ENCODE measurements at places on chromosomes 4 and X.

- no peak for DNase-seq
Observed at GRCh38 chrX:3695536-3695935, 17.9 kb downstream of the PRKX start.

GRCh38 chr4:151859641-151860040 is 98.8 kb upstream of the GATB start:
- DNase-seq: no peak

- no peak for DNase-seq
Observed at GRCh38 chr4:54764476-54764875, 106.7 kb downstream of the KIT start.

- DNase-seq: no peak
Observed at GRCh38 chr4:160194716-160195115, 1091.8 kb downstream of the RAPGEF2 start.

GRCh38 chr4:7207628-7208231 is 15.4 kb downstream of the SORCS2 start:
- DNase-seq: no peak

DNA sequence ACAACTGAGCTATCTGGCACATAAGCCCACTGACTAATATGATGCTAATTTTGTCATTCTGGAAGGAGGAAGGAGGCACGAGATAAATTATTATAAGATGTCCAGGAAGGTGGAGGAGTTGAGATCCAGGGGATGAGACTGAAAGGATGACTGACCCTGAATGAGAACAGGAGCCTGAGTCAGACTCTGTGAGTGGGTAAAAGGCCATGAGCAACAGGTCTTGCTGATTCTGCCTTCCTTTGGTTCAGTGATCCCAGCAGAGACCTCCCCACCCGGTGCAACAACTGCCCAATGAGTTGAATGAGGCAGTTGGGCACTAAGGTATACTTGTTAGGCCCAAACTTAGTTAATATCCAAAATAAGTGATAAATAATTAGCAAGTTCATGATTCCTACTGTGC is 238.1 kb upstream of the GPC4 start:
- no peak for DNase-seq

DNA sequence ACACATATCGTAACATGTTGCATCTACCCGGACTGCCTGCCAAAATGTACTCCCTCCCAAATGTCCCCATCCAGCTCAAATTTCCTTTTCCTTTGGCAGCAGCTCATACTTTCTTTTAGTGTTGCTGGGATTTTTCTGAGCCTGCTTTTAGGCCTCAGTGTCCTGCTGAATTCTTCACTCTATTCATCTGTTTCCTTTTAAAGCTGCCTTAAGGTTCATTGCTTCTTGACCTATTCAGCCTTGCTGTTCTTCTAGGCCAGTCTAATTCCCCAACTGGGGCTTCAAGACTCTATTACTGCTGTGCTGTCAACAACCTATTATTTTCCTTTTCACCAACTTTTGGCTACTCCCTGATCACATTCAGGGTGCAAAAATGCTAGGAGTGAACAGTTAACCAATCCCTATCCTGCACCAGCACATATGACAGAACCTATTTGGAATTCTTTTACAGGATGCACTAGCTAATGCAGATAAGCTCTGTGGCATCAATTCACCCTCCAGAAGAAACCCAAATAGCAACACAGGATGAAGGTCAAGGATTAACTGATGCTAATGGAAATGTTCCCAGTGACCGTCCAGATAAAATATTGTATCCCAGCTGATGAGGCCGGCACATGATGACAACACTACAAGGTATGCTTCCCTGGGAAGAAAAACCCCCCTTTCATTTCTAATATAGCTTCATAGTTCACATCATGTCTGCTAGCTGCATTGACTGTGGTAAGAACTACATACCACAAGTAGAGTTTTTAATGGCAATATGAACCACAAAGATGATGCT is 114.7 kb upstream of the TTC29 start:
- no peak for DNase-seq

DNA sequence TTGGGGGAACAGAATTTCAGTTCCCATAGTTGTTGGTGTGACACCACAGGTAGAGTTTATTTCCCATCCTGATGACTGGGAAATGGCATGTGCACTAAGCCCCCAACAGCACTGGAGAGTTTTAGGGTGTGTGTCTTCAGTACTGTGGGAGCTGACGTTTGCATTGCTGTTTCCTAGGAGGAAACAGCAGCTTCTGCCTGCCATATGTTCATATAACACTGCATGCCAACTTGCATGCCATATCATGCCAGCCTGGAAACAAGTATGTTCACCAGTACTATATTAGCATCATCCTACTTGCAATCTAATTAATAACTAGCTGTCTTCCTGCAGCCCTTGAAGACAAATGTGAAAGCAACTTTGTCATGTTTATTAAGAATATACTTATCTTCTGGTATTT is 58.2 kb downstream of the NAA11 start:
- no peak for DNase-seq

GRCh38 chr4:126890994-126891393 is 741.8 kb upstream of the INTU start:
- no peak for DNase-seq

DNA sequence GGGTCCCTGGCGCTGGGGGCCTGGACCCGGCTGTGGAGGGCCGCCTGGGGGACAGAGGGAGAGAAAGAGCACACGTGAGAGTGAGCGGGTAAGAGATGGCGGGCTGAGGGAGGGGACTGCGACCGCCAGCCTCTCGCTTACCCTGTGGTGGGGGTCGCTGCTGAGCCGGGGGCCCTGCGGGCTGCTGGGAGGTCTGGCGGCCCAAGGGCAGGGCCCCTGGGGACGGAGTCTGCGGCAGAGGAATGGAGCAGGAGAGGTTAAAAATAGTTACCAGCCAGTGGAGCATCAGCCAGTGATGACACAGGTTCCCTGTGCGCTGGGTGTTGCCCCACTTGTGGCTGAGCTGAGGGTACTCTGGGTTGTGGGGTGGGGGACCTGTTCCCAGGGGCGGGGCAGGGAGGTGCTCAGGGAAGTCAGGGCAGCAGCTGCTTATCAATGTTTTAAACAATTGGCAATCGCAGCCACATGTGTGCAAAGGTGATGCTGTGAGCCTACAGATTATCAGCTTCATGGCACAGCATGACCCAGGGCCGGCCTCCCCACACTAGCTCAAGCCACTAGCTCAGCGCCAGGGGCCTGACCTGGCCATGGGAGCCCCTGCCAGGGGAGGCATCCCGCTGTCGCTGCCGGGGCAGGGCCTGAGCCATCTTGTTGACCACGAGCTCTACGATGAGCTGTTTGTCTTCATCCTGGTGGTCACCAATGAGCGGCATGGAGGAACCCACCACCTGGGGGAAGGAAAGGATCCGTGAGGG is 7.5 kb upstream of the TIMP1 start:
- no peak for DNase-seq

GRCh38 chrX:30734782-30735181 is 81.6 kb downstream of the GK start:
- DNase-seq: no peak

GRCh38 chrX:100804780-100805179 is 15.4 kb upstream of the CSTF2 start:
- DNase-seq: no peak

DNA sequence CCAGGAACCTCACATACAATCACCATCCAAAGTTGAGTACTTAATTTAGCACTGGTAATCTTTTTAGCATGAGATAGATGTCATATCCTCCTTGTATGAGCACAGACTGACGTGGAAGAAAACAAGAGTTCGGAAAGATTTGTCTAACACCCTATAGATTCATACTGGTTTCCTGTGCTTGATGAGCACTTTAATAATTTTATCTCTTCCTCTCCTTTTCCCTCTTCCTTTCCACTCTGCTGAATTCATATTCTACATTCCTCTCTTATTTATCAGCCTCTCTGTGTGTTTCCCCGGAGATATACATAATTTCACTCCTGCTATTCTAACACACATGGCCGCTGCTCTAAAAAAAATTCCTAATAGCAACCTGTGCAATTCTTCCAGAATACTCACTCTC is 273.9 kb downstream of the AFF2 start:
- no peak for DNase-seq

- DNase-seq: no peak
Observed at GRCh38 chr4:4388836-4389575, 2.1 kb downstream of the NSG1 start.

DNA sequence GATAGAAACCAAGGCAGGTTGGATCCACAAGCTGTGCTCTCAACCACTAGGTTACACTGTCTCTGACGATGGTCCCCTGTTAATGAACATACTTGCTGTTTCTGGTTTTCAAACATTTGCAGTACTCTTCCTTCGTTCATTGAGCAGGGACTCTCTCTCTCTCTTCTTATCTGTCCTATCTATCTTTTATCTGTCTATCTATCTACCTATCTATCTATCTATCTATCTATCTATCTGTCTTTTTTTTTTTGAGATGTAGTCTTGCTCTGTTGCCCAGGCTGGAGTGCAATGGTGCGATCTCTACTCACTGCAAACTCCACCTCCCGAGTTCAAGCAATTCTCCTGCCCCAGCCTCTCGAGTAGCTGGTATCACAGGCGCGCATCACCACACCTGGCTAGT is 9.4 kb upstream of the CT47C1 start:
- DNase-seq: no peak

GRCh38 chr4:85078016-85078415 is 111.5 kb upstream of the WDFY3 start:
- DNase-seq: no peak

- no peak for DNase-seq
Observed at GRCh38 chr4:7050481-7051143, 7.4 kb downstream of the TADA2B start.

- DNase-seq: no peak
Observed at GRCh38 chr4:162866565-162866964, 300.1 kb downstream of the NAF1 start.

DNA sequence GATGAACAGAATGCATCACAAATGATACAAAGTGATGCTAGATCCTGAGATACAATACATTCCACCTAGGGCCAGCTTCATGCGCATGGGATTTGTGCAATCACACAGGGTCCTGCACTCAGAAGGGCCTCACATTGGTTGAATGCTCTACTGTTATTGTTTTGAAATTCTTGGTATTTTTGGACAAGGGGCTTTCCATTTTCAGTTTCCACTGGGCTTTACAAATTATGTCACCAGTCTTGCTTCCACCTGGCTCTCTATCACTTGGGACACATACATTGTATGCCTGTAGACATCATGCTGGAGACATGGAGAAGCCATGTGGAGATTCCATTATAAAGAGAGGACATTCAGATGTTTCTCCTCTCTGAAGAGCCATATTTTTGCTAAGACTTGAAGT is 155.8 kb downstream of the NAA11 start:
- DNase-seq: no peak

- no peak for DNase-seq
Observed at GRCh38 chr4:26071688-26072087, 157.7 kb downstream of the SMIM20 start.

- no peak for DNase-seq
Observed at GRCh38 chr4:34850421-34850820, 1393.9 kb downstream of the ARAP2 start.

DNA sequence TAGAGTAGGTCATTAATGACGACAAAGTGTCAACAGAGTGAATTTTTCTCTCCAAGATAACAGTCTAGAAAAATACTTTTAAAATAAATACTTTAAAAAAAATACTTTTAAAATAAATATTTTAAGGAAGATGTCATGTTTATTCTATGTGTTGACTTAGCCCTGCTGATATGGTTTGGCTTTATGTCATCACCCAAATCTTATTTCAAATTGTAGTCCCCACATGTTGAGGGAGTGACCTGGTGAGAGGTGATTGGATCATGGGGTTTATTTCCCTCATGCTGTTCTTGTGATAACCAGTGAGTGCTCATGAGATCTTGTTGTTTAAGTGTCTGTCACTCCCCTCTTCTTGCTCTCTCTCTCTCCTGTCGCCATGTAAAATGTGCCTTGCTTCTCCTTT is 754.9 kb upstream of the SLIT2 start:
- no peak for DNase-seq

GRCh38 chr4:185134307-185134869 is 8.7 kb upstream of the SLC25A4 start:
- DNase-seq: peak; percentile 53

- DNase-seq: no peak
Observed at GRCh38 chrX:51737091-51737490, 6.2 kb upstream of the GSPT2 start.

DNA sequence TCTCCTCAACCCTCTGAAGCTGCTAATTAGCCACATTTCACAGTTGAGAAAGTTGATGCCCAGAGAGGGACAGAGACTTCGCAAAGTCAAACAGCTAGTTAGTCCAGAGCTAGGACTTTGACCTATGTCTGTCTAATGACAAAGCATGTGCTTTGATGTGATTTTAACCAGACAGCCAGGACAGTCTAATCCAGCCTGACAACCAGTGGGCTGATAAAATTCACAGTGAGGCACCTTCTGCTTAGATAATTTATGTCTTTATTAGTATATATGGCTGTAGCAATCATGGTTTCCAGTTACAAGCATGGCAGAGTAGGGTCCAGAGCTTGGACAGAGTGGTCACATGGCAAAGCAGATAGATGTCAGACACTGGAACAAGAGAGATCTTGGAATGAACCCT is 133.6 kb upstream of the C1QTNF7 start:
- DNase-seq: no peak

GRCh38 chr4:143184217-143184502 is 557 bp upstream of the USP38 start:
- DNase-seq: no peak

- no peak for DNase-seq
Observed at GRCh38 chr4:74282926-74283325, 25.3 kb upstream of the EPGN start.

GRCh38 chrX:153495903-153496589 is 1.3 kb downstream of the BGN start:
- DNase-seq: no peak

DNA sequence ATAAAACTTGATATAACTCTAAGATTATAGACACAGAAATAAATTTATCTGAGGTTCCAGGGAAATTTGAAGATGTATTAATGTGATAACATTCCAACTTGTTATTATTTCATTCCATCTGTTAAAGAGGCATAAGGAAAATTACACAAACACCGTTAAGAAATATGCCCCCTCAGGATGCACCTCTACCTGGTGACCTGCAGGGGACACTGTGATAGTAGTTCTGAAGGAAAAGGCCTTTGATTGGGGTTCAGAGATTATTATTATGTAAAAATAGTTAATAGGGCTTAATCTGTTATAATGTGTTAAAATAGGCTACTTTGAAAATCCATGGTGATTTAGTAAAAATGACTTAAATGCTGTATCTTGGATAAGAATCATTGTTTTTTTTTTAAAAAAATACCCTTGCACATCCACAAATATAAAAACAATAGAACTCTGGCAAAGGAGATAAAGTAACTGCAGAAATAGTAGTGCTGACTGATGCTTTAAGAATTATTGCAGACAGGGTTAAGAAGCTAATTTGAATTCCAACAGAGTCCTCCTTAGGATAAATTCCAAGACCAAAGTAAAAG is 6.1 kb upstream of the ABRAXAS1 start:
- DNase-seq: peak; percentile 32

DNA sequence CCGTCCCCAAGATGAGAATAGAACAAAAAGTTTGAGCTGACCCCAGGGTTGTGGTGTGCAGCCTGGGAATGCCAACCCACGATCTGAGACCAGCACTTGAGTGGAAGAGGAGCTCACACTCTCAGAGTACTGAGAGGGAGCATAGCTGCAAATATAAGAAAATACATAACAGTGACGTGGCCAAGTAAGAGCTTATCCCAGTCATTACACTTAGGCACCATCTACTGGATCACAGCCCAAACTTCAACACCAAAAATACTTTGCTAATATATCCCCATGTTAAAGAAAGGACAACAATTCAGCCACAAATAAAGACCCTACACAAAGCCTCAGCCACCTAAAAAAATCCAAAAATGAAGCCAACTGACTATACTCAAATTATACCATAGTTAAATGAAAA is 33.3 kb upstream of the CXCL6 start:
- DNase-seq: no peak

- no peak for DNase-seq
Observed at GRCh38 chr4:147790412-147790811, 58.5 kb downstream of the ARHGAP10 start.

Measured in activated CD4-positive, alpha-beta T cell treated with anti-CD3 and anti-CD28 coated beads, Interleukin-10, Interleukin-2, amounts not matched to agents 100 ng/mL and 50 ng/mL, durations not matched to agents 16 hours and 8 hours (primary cell).